Activated naive CD4-positive, alpha-beta T cell treated with Interleukin-2 at 50 U/mL for 16 hours (primary cell): ENCODE measurements at places on chromosomes 1 and 21.

GRCh38 chr1:60277269-60277668, 203.7 kb upstream of the C1orf87 start:
- DNase-seq: no peak

DNA sequence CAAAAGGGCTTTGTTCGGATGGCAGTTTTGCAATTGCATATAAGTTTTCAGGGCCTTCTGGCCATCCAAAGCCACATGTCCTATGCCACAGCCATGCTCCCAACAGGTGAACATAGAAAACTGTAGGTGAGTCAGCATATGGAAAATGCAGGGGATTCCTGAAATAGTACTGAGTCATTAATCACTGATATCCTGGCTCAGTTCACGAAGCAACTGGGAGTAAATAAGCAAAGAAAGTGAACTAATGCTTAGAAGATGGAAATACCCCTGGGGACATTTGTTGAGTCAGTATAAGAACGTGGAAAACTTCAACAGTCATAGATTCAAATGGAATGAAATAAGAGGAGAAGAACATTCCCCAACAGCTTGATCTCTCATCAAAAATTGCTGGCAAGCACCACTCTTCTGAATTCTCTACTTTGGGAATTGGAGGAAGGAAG, 148.9 kb upstream of the RUNX1 start:
- no peak for DNase-seq

DNA sequence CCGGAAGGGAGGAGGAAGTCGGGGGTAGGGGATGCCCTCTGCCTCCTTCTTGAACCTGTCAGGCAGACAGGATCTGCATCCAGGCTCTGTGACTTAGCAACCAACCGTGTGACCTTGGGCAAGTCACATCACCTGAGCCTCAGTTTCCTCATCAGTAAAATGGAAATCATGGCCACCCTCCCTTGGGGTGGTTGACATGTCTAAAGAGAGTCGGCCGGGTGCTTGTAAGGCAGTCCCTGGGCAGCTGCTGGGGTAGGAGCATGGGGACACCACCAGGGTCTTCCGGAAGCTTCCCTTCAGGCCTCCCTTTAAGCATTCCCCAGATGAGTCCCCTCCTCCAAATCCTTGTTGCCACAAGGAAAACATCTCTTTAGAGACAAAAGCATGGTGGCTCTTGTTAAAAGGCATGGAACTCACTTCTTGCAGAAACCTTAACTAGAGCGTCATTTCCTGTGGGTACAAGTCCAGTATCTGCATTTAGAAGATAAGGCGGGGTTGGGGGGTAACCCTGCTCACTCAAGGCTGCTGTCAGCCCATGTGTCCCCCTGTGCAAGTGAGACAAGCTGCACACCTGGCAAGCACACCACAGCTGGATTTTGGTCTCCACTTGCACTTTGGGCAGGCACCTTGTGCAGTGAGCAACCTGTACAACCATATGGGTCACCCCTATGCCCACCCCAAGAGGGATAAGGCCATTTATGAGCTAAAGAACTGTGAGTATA, 10.4 kb downstream of the CLCNKB start:
- no peak for DNase-seq

GRCh38 chr1:1090424-1091343, 16.6 kb upstream of the RNF223 start:
- no peak for DNase-seq

- DNase-seq: no peak
Observed at GRCh38 chr1:176141449-176141848, 65.6 kb downstream of the COP1 start.

DNA sequence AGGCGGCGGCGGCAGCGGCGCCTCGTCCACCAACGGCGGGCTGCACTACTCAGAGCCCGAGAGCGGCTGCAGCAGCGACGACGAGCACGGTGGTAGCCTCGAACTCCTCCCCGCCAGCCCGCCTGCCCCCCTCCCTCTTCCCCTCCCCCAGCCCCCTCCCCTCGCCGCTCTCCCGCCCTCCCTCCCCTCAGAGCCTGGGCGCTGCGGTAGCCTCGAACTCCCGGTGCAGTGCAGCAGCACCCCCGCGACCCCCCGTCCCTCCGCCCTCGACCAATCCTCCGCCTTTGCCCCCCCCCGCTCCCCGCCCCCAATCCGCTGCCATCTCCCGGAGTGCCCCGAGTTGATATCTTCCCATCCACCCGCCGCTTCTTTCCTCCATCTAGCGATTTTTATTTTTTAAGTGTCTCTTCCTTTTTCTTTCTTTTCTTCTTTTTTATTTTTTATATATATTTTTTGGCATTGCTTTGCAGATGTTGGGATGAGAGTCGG, 516 bp downstream of the RCOR3 start:
- no peak for DNase-seq

- DNase-seq: no peak
Observed at GRCh38 chr1:16521288-16521583, 7.2 kb upstream of the RNU1-1 start.

DNA sequence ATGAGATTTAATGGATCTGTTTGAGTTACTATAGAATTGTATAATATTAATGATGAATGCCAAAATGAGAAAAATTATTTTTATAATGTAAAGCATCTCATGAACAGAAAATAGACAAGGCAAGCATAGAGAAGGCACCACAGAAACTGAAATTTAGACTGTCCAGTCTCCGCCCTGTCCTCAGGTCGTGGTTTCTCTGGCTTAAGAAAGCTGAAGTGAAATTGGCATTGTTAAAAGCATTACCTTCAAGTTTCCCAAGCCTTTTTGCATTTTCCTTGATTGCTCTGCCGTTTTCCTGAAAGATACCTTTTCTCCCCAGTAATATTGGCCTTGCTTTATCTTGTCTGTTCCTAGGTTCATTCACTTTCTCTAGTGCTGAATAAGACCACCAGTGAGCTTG, 58.0 kb downstream of the VPS13D start:
- DNase-seq: no peak

- no peak for DNase-seq
Observed at GRCh38 chr1:34408011-34408410, 231.3 kb downstream of the C1orf94 start.

GRCh38 chr1:22139066-22139594, 3.8 kb downstream of the WNT4 start:
- DNase-seq: no peak

- DNase-seq: no peak
Observed at GRCh38 chr1:64743954-64744491, 852 bp upstream of the RAVER2 start.

GRCh38 chr1:43836267-43836951, 97.2 kb upstream of the ARTN start:
- peak; percentile 49 for DNase-seq

DNA sequence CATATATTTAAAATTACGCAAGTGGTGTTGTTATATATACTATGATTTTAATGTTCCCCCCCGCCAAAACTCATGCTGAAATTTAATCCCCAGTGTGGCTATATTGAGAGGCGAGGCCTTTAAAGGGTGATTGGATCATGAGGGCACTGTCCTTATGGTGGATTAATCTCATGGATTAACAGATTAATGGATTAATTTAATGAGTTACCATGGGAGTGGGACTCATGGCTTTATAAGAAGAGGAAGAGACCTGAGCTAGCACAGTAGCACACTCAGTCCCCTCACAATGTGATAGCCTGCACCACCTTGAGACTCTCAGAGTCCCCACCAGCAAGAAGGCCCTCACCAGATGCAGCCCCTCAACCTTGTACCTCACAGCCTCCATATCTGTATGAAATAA, 34.8 kb downstream of the C1orf198 start:
- DNase-seq: no peak
